ENCODE measurements at places on chromosomes 4 and X. TPM values are rescaled to one million over a fixed set of nuclear protein-coding genes. Genes with fewer than 3 reads are reported as not detected.

DGKK gene
- total RNA-seq = not detected

- no peak for DNase-seq
Measured at GRCh38 chrX:118558926-118559325, 63.3 kb downstream of the DOCK11 start.

GRCh38 chr4:8723222-8723980, 130.8 kb downstream of the CPZ start:
- DNase-seq = no peak

GRCh38 chr4:123517971-123518370, 121.4 kb downstream of the SPRY1 start:
- DNase-seq = no peak

GRCh38 chr4:176193938-176194337, 1.4 kb downstream of the SPATA4 start:
- no peak for DNase-seq

GRCh38 chr4:85445050-85445639, 29.8 kb upstream of the ARHGAP24 start:
- no peak for DNase-seq

GRCh38 chr4:48254381-48255071, 15.1 kb downstream of the TEC start:
- no peak for DNase-seq

GRCh38 chr4:99025506-99025905, 30.0 kb downstream of the METAP1 start:
- no peak for DNase-seq

DNA sequence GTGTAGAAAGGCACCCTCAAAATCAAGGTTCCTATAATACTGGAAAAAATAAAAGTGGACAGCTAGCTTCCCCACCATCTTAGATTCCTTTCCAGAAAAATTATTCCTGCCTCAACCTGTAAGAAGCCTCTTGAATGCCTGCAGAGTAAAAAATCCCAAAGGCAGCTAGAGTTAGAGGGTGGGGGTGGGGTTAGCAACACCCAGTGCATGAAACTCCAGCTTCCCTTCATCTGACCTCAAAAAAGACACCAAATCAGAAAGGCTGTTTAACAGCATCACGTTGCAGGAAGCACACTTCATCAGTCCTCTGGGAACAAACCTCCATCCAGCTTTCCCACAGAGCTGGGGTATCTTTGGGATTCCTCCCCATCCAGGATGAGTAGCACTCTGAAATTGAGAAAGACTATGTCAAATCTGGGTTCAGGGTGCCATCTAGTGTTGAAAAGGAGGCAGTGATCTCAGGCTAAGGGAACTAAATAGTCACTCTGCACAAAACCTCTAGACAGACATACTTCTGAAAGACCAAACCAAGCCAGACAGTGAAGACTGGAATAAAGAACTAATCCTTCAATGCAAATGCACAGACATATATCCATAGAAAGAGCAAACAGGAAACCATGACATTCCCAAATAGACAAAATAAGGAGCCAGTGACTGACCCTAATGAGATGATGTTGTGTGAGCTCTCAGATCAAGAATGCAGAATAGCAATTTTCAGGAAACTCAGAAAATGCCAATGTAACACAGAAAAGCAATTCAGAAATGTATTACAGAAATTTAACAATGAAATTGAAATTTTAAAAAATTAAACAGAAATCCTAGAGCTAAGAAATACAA, 97.9 kb downstream of the ARHGEF9 start:
- DNase-seq = no peak
